ENCODE measurements at places on chromosomes 12 and 14. TPM values are rescaled to one million over a fixed set of nuclear protein-coding genes. Genes with fewer than 3 reads are reported as not detected.

DNA sequence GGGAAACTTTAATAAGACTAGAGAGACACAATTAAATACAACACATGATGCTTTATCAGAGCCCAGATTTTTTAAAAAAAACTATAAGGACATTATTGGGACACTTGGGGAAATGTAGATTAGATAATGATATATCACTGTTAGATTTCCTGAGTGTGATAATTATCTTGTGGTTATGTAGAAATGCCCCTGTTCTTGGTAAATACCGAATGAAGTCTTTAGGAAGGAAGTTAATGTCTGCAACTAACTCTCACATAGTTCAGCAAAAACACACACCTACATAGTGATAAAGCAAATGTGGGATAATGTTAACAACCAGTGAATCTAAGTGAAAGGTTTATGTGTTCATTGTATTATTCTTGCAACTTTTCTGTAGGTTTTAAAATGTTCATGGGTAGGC is 14.6 kb upstream of the CACNB3 start:
- DNase-seq = no peak

- no peak for DNase-seq
These were observed 5.6 kb upstream of the SPPL3 start for GRCh38 chr12:120909633-120910298.

GRCh38 chr12:82931349-82932116 is 244.8 kb downstream of the TMTC2 start:
- DNase-seq = no peak

DNA sequence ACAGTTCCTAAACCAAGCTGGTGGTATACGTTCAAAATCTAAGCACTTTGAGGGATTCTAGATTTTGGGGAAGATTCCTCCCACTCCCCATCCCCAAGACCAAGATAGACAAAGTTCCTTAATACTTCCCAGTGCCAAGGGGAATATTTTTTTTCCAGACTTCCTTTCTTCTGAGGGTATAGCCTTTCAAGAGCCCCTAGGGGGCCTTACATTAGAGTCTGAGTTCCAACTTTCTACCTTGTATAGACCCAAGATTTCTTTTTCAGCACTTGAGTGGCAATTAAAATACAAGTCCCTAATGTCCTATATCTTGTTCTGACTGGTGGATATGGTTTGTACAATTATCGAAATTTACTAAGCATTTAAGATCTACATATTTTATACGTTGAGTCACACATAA is 28.7 kb upstream of the SOS2 start:
- DNase-seq = no peak

DNA sequence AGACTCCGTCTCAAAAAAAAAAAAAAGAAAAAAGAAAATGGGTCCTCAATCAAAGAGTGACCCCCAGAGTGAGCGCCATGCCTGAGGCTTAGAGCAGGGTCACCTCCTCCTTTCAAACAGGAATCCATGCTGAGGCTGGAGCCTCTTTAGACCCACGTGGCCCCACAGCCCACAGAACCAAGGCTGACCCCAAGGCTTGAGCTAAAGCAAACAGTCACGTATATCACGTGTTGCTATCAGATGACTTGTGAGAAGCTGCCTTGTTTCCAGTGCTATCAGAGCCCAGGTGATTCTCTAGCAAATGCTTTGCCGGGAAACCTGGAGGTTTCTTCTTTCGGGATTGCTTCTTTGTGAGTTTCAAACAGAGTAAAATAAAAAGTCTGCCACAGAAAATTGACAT is 31.7 kb upstream of the DYNC1H1 start:
- DNase-seq = no peak

DNA sequence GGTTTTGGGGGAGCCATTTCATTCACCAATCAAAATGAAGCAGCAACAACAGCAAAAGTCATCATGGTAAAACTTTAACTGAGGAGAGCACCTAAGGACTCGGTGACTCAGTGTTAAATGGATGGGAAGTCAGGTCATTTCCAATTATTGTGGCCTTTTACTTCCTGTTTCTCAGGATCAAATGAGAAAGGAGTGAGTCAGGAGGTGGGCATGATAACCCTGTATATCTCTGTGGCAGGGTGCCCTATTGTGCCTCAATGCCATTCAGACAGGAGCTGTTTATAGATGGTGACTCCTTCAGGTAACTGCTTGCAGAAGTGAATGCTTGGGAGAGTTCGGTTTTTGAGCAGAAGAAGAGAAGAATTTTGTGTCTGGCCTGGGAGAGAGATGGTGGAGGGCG is 135.5 kb upstream of the CPM start:
- no peak for DNase-seq

DNA sequence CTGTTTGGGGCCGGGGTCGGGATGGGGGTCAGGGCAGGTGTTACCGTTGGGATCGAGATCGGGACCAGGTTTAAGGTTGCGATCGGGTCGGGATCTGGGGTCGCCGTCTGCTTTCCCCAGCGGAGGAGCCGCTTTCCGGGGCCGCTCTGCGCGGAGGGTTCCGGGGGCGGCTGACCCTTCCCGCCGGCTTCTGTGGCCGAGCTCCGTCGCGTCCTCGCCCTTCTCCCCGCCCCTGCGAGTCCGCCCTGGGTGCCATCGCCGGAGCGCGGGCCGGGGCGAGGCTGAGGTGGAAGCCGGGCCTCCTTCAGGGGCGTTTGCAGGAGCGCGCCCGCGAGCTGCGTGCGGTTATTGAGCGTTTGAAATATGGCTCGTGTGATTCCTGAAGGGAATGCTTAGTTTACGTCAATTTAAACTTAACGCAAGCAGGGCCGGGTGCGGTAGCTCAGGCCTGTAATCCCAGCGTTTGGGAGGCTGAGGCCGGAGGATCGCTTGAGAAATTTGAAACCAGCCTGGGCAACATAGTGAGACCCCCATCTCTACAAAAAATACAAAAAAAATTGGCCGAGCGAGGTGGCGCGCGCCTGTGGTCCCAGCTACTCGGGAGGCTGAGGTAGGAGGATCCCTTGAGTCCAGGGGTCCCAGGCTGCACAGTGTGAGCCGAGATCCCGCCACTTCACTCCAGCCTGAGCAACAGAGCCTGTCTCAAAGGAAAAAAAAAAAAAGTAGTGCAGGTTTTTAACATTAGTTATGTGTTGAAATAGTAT is 620 bp downstream of the PGAM5 start:
- no peak for DNase-seq

GRCh38 chr12:47899466-47899865 is 5.3 kb downstream of the VDR start:
- DNase-seq = no peak

GRCh38 chr14:69485701-69486100 is 1.2 kb downstream of the PLEKHD1 start:
- DNase-seq = no peak

DNA sequence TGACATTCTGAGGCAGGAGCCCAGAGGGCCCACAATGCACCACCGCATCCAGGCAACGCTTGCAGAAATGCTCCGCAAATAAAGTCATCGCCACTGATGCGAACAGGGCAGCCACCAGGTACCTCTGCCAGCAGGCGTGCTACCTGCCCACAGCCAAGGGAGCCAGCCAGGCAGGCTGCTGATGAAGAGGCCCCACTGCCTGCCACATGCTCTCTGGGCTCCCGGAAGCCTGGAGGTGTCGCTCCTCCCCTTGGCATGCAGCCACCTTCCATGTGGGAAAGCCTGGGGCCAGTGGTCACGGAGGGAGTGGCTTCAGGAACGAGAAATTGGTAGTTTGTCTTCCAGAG is 14.7 kb downstream of the GPR132 start:
- DNase-seq = no peak

DNA sequence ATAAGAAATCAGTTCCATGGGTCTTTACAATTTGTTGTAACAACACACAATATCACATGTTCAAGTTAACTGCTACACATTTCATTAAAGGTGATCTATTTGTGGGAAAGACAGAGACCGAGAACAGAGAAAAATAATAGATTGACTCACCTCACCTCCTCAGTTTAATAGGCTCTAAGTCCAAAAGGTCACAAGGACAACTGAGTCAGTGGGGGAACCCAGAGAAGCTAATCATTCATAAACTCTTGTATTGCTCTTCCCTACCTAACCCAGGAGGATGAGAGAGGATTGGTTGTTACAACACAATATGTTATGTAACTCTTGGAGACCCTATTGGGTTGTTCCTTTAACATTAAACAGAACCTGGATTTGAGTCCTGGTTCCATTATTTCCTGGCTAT is 72.2 kb upstream of the CRY1 start:
- DNase-seq = no peak

DNA sequence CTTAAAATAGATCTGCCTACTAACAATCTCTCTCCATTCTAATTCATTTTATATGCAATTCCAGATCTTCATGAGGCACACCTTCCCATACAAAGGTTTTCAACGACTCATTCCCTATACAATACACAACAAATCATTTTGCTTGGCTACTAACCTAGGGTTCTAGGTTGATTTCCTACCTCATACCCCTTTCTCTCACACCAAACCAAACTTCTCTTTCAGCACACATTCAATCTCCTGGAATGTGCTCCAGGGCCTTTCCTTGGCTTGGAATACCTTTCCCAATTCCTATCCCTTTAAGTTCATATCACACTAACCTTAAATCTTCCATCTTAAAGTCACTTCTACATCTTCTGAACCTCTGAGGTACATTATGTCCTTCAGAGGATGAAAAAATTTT is 38.7 kb upstream of the MTERF2 start:
- DNase-seq = no peak

- no peak for DNase-seq
These were observed 48.2 kb upstream of the ATP2B1 start for GRCh38 chr12:89756585-89757398.

- no peak for DNase-seq
These were observed 63.1 kb downstream of the HEATR5A start for GRCh38 chr14:31357279-31357678.

DNA sequence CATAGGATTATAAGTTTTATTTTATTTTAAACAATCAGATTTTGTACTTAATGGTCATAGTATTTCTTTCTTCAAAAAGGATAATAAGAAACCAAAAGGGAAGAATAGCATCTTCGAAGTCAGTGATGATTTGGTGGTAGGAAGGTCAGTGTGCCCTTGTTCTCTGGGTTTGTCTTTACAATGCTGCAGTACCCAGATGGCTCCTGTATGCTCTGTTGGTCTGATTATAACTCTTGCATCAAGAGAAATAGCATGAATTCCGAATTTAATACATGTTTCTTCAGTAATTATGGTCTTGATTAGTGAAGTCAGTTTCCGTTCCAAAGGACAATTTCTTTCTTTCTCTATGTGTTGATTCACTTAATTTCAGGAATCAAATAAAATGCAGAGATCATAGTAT is 180.2 kb downstream of the TMTC2 start:
- no peak for DNase-seq

DNA sequence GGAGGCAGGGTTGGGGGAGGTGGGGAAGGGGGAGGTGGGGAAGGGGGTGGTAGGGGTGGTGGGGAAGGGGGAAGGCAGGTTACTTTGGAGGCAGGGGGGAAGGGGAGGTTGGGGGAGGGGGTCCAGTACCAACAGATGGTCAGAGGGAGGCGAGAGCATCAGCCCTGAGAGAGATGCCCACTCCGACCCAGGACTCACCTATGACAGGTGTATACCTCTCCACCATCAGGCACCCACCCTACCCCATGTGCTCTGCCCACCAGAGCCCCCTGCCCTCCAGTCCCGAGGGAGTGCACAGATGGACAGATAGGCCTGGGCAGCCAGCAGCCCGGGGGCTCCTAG is 18.6 kb downstream of the JAG2 start:
- DNase-seq = no peak

- DNase-seq = peak; percentile 63
These were observed 407 bp downstream of the HEATR5A start for GRCh38 chr14:31419967-31420318.

- DNase-seq = no peak
These were observed at the start of gene MYL2 for GRCh38 chr12:110920324-110920910. MYL2 (minus strand) TSS chr12:110920579; CDS start chr12:110920529, 50 bp downstream.

DNA sequence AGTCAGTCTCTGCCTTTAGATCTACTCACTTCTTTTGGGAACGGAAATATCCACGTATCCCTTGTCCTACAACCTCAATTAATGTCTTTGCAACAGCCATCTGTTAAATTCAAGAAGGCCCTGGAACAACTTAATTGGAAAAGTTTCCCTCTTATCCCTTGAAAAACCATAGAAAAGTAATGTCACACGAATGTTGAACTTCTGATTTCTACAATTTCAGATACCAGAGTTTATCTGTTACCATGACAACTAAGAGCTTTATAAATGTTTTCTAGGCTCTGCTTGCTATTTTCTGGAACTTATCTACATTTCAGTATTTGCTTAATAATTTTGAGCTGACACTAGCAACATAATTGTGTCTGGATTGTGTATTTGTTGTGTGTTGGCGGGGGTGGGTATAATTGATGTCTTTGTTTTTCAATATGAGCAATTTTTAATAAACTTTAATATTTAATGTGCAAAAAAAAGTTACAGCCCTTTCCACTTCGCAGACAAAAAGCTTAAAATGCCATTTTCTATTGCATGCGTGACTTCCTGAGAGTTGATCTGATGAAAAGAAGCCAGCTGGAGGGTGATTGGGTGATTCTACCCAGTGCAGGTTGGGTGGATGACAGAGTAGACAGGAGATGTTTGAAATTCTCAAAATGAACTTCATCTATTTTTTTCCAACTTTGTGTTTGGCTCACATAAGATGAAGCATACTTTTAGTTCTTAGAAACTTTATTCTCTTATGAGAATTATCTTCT is 11.8 kb upstream of the EDDM3A start:
- DNase-seq = no peak

DNA sequence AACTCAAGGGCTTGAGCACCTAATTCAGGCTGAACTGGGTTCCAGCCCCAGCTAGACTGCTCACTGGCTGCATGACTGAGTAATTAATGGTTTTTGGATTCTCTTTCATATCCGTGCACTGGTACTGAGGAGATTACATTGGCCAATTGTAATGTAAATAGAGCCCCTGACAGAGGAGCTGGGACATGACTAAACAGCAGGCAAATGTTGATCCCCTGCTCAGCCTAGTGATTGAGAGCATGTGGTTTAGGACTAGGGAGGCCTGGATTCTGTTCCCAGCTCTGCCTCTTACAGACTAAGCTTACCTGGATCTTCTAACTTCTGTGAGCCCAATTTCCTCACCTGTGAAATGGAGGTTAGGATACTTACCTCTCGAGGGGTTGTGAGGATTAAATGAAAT is 204.3 kb downstream of the ESR2 start:
- DNase-seq = no peak

TAS2R13 gene
- polyA plus RNA-seq = not detected

OASL gene
- polyA plus RNA-seq = 2.8 TPM

INHBC gene
- 2.1 TPM for polyA plus RNA-seq

EGLN3 gene
- polyA plus RNA-seq = 3.4 TPM

HOXC4 gene
- polyA plus RNA-seq = 4.3 TPM

E2F7 gene
- polyA plus RNA-seq = 3.5 TPM

BORCS5 gene
- 20.3 TPM for polyA plus RNA-seq

C14orf180 gene
- polyA plus RNA-seq = 0.86 TPM

SLC7A8 gene
- polyA plus RNA-seq = 73.5 TPM

ADCY6 gene
- polyA plus RNA-seq = 16.5 TPM

ARL6IP4 gene
- polyA plus RNA-seq = 210 TPM

RPL10L gene
- polyA plus RNA-seq = 182 TPM

OAS2 gene
- 9.0 TPM for polyA plus RNA-seq
